NCI-H2081 treated with DMSO at 0.1 percent for 48 hours (cell line): ENCODE measurements at places on chromosomes 6 and 20.

GRCh38 chr6:147648916-147649315 is 140.4 kb downstream of the SAMD5 start:
- no peak for DNase-seq

DNA sequence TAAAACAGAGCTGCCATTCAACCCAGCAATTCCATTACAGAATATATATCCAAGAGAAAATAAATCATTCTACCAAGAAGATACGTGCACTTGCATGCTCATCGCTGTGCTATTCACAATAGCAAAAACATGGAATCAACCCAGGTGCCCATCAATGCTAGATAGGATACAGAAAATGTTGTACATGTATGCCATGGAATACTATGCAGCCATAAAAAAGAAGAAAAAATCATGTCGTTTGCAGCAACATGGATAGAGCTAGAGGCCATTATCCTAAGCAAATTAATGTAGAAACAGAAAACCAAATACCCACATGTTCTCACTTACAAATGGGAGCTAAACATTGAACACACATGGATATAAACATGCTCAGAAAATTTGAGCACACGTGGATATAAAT is 633.1 kb upstream of the CITED2 start:
- DNase-seq = no peak

DNA sequence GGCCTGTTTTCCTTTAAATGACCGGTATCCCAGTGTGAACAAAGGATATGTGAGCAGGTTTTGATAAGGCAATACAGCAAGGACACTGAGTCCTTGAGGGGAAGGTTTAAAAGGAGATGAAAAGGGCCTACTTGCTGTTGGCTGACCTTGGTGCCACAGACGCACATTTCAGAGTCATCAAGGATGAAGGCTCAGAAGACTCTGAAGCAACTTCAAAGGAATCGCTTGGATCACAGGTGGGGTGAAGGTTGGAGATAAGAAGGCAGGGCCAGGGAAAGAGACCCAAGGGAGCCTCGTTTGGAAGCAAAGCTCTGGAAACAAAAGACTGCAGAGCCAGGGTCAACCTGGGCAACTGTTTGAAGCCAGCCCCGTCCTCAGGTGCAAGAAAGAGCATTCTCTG is 30.1 kb upstream of the PNPLA1 start:
- DNase-seq = no peak

DNA sequence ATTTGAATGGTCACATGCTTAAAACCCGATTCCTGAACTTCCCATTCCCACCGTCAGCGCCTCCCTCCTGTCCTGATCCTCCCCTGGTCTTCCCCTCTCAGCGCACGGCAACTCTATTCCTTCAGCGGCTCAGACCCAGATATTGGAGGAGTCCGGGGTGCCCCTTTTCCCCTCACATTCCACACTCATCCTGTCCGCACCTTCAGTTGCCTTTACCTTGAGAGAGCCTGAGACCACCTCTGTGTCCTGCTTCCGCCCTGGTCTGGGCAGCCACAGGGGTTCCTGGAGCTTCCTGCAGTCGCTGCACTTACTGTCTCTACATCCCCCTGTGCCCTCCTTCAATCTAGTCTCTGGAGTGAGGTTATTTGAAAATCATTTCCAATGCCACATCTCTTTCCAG is 193.4 kb downstream of the BCAS1 start:
- no peak for DNase-seq

DNA sequence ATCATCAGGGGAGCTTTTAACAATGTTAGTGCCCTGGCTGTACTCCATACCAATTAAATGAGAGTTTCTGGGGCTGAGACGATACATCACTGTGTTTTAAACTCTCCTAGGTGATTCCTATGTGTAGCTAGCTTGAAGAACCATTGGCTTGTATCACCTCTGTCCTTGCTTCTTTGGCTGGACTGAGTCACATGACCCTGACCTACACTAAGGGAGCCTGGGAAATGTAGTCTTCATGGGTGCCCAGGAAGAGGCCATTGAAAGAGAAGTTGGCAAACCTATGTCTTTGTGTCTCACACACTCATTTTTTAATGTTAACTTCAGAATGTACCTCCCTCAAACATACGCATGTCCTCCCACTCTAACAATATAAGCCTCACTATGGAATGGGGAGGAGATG is 506.6 kb downstream of the DHX35 start:
- DNase-seq = no peak

GRCh38 chr6:167826230-167826895 is 348 bp upstream of the AFDN start:
- no peak for DNase-seq

GRCh38 chr20:45842169-45842812 is 8.7 kb downstream of the SNX21 start:
- no peak for DNase-seq

DNA sequence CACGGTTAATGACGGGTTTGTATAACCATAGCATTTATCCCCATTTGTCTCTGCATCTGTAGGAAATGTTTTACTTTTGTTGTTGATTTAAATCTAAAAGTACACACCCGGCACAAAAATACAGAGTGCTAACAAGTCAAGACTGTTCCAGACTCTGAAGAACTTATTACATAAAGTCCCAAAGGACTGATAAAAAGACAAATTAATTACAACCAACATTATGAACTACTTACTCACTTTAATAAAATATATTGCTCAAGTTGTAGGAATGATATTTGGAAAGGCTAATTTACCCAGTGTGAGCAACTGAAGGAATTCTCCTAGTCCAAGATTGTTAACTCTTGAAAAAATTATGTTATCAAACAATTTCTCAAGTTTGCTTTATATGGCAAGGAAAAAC is 115.6 kb downstream of the KIF13A start:
- DNase-seq = no peak
